K562 (cell line): ENCODE measurements at places on chromosomes 11 and 22. TPM values are rescaled to one million over a fixed set of nuclear protein-coding genes. Genes with fewer than 3 reads are reported as not detected.
A peak's percentile ranks its signal among the peaks of the same experiment; 100 is the strongest.

- DNase-seq = no peak
These were observed 77.1 kb upstream of the MTMR2 start for GRCh38 chr11:96001037-96001436.

- no peak for DNase-seq
These were observed 40.1 kb upstream of the TUB start for GRCh38 chr11:8040921-8041285.

- DNase-seq = no peak
These were observed 2.3 kb downstream of the LSP1 start for GRCh38 chr11:1854949-1855885.

DNA sequence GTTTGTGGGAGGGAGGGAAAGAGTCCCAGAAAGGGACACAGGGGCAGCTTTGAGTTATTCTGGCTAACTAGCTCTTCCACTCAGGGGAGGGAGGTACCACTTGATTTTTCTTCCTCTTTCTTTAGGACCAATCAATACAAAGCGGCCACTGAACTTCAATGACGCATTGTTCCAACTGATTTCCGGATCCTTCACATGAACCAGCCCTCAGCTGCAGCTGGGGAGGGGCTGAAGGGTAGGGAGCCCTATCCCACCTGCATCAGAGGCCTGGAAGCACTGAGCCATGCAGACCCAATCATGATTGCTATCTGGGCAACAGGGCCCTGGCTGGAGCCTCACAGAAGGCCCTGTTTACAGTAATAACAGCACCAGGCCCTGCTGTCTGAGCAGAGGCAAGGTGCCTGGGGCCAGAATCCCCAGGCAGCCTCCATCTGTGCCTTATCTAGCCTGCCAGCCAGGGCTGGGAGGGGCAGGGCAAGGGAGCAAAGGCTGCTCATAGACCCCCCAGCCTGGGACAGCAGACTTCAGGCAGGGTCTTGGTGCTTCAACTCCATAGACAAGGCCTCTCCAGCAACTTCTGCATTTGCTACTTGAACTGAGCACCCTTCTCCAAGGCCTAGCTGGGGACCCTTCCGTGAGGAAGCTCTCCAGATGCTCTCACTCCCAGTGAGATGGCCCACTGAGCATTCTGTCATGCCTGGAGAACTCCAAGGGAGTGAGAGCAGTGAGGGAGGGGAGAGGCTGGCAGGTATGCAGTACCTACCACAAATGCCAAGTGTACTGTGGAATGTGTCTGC, 22.5 kb downstream of the CLPB start:
- DNase-seq = peak; percentile 35

- DNase-seq = no peak
These were observed 30.0 kb downstream of the LINC01488 start for GRCh38 chr11:69511358-69512055.

- DNase-seq = no peak
These were observed 650.8 kb upstream of the KIRREL3 start for GRCh38 chr11:127651175-127651887.

- no peak for DNase-seq
These were observed 44.1 kb upstream of the RAB1B start for GRCh38 chr11:66224226-66224855.

- DNase-seq = peak; percentile 17
These were observed 723 bp upstream of the SCUBE1 start for GRCh38 chr22:43343670-43344519.

GRCh38 chr11:47566149-47566698, 825 bp downstream of the PTPMT1 start:
- peak; percentile 39 for DNase-seq

GRCh38 chr11:131893103-131893890, 522.9 kb downstream of the NTM start:
- DNase-seq = no peak

CARNS1 gene
- 0.03 and 0.07 TPM in 2 replicates for polyA plus RNA-seq

DLG2 gene
- 0.52 and 0.81 TPM in 2 replicates for polyA plus RNA-seq

OR8D1 gene
- polyA plus RNA-seq = not detected in 2 replicates

HPX gene
- polyA plus RNA-seq = 0.57 and 0.69 TPM in 2 replicates

BARX2 gene
- not detected in 2 replicates for polyA plus RNA-seq
